ENCODE measurements at places on chromosomes 4 and X.
A peak's percentile ranks its signal among the peaks of the same experiment; 100 is the strongest.

- DNase-seq: no peak
Measured at GRCh38 chrX:110257889-110258288, 60.0 kb downstream of the AMMECR1 start.

DNA sequence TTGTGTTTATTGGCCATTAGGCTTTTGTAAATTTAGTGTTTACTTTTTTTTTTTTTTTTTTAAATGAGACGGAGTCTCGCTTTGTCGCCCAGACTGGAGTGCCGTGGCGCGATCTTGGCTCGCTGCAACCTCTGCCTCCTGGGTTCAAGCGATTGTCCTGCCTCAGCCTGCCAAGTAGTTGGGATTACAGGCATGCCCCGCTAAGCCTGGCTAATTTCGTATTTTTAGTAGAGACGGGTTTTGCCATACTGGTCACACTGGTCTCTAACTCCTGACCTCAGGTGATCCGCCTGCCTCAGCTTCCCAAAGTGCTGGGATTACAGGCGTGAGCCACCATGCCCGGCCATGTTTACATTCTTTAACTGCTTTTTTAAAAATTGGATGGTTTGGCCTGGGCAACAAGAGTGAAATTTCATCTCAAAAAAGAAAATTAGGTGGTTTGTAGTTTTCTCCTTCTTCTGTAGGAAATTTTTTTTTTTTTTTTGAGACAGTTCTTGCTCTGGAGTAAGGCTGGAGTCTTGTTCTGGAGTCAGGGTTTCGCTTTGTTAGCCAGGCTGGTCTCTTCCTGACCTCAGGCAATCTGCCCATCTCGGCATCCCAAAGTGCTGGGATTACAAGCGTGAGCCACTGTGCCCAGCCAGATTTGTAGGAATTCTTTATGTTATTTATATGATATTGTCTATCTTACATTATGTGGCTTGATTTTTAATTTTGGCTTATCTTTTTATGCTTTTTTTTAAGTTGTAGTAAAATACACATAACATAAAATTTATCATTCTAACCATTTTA lies 15.1 kb downstream of the UBE2K start:
- no peak for DNase-seq

GRCh38 chrX:21735038-21735767 lies 22.7 kb downstream of the SMPX start:
- no peak for DNase-seq

DNA sequence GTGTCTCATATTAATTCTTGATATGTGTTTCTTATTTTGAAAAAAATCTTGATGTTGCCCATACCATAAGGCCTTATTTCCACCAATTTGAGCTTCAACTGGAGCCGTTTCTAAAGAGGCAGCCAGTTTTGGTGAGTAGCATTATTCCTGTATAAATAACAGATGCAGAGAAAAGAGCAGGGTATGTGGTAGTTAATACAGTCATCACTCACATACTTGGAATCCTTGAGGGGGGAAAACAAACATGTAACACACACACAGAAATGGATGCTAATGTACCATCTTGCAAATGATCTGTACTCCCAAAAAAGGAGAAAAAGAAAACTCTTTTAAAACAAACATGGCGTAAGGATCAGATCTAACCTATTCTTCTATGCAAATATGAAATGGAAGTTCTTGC lies 389.7 kb downstream of the GPM6A start:
- DNase-seq: peak; percentile 59

DNA sequence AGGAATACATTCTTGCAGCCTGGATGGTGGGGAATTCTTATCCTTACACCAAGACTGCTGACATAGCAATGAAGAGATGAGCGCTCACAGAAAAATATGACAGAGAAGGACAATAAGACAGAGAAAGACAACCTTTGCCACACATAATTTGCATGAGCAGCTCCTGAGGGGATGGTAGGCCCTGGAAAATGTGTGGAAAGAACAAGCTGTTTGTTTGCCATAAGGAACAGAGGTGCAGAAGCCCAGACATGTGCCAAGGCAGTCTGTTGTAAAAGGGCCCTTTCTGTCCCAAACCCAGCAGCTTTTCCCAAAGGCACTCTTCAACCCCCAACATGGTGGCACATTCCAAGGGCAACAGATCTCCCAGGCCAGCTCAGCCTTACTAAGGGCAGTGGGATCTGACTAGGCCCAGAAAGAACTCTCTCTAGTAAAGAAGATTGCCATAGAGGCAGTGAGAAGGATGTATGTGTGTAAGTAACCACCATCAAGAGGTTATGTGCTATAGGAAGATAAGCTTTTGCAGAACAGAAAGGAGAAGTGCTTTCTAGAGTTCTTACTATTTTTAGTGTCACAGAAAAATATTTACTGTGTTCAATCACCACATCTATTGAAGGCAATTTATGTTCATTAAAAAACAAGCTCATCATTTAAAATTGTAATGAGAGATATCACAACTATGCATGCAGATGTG lies 287.0 kb upstream of the RASGEF1B start:
- no peak for DNase-seq

- DNase-seq: no peak
Measured at GRCh38 chrX:22004866-22005265, 27.3 kb upstream of the PHEX start.

- no peak for DNase-seq
Measured at GRCh38 chr4:6341696-6342095, 72.0 kb downstream of the WFS1 start.

DNA sequence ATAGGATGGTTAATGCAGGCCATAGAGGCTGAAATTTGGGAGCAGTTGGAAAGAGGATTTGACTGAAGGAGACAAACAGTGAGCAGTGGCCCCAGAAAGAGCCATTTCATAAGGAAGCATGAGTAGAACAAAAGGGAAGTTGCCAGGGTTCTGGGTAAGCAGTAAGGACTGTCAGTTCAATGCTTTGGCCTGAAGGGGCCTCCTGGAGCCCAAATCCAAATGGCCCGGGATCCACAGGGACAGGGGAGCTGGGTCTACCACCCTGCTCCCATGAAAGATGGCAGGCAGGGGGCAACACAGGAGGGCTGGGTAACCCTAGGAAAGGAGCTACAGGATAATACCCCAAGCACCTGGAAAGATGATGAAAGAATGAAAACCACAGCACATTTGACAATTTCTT lies 4.1 kb upstream of the INTS6L start:
- no peak for DNase-seq

DNA sequence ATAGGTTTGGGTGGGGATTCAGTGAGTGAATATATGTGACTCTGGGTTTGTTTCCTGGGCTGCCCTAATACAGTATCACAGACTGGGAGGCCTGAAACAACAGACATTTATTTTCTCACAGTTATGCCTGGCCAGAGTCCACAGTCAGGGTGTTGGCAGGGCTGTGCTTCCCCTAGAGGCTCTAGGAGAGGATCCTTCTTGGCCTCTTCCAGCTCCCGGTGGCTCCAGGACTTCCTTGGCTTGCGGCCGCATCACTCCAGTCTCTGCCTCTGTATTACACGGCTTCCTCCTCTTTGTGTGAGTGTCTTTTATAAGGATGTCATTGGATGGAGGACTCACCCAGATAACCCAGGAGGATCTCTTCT lies 5.2 kb upstream of the JAKMIP1 start:
- DNase-seq: no peak

- no peak for DNase-seq
Measured at GRCh38 chrX:146454363-146454762, 355.2 kb upstream of the CXorf51B start.

- no peak for DNase-seq
Measured at GRCh38 chrX:22395372-22395771, 122.7 kb downstream of the CBLL2 start.

GRCh38 chrX:122445466-122445865 lies 738.6 kb upstream of the GRIA3 start:
- DNase-seq: no peak

- no peak for DNase-seq
Measured at GRCh38 chr4:10491401-10491800, 34.2 kb upstream of the ZNF518B start.

- DNase-seq: no peak
Measured at GRCh38 chr4:95215991-95216605, 332.7 kb downstream of the UNC5C start.

DNA sequence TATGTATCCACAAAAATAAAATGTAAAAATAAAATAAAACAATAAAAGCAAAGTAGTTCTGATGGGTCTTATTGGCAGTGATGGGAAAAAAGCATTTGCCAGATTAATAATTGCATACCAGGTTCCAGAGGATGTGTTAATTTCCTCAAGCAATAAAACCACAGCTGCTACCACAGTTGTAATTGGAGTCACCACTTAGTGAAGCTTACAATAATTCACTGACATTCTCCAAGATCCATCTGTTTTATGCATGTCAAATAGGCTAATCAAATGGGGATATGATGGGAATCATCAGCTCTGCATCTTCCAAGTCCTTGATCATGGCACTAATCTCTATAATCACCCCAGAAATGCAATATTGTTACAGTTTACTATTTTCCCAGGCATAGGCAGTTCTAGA lies 123.5 kb upstream of the EMCN start:
- DNase-seq: no peak

GRCh38 chr4:6119507-6120020 lies 80.8 kb downstream of the JAKMIP1 start:
- no peak for DNase-seq

DNA sequence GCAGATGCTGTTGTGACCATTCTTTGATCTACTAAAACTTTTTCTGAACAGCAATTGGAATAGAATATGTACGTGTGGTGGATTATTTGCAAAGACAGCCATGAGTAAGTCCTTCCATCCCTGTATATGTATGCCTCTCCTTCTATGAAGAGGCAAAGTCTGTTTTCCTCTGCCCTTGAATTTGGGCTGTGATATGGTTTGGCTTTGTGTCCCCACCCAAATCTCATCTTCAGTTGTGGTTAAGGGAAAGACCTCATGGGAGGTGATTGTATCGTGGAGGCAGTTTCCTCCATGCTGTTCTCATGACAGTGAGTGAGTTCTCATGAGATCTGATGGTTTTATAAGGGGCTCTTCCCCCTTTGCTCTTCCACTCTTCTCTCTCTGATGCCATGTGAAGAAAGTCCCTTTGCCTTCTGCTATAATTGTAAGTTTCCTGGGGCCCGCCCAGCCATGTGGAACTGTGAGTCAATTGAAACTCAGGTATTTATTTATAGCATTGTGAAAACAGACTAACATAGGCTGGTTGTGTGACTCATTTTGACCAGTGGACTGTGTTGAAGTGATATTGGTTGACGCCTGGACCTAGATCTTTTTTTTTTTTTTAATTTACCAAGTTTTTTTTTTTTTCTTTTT lies 108.3 kb upstream of the CAMK2D start:
- DNase-seq: no peak

- DNase-seq: no peak
Measured at GRCh38 chrX:84907324-84907968, 96.2 kb upstream of the APOOL start.

DNA sequence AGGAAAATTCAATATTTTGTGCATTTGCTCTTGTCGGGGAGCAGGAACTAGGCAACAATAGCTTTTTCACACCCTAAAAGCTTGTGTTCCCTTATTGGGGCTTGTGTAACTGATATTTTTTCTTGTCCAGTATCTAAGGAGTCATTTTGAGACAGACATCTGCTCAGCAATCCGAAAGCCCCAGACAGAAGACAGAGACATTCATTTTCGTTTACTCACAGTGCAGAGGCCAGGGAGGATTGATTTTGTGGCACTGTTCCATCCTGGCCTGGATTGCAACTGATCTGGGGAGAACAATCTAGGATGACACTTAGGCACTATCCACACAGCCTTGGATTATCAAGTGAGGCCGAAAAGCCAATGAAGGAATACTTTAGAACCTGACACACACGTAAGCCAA lies 27.4 kb upstream of the PLAC1 start:
- DNase-seq: peak; percentile 35

- no peak for DNase-seq
Measured at GRCh38 chr4:105193536-105193935, 46.9 kb downstream of the TET2 start.

GRCh38 chrX:24360272-24360671 lies at the start of gene SUPT20HL1:
SUPT20HL1 (plus strand) TSS chrX:24360639; CDS start chrX:24362761, 2,122 bp downstream.
- no peak for DNase-seq

DNA sequence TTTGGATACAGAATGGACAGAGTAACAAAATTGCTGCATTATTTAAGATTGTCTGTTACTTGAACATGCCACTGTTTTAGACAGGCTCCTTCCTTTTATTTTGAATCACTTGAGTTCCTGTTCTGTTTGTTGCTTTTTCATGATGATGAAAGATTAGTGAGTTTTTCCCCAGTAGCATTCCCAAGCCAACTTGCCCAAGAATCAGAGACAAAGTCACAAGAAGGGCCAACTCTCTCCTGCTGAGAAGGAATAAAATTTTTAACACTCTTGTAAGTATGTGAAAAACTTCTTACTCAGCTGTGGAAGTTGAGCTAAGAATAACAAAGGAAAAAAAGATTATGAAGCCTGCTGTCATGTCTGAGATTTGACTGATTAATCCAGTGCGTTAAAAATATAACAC lies 104.2 kb downstream of the KLHL8 start:
- DNase-seq: no peak

DNA sequence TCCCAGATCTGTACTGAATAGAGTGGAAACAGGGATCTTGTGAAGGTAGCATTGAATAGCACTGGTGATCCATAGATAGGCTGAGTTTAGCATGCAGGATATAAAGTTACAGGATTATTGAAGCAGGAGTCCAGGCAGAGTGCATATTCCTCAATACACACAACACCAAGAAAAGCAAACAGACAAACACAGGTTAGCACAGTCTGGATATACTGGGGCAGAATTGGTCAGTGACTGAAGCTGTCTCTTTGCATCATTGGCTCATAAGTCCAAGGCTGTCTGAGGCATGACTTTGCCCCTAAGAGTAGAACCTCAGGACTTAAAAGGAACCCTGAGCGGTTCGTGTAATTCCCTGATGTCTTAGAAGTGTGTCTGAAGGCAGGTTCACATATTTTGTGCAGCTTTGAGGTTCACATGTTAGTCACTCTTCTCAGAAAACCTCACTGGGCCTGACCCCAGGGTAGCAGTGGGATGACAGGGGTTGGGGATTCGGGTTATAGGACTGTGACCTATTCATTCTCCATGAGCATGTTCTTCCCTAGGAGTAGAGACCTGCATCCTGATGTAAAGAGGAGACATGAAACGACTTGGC lies 134.6 kb downstream of the AASDH start:
- DNase-seq: no peak

GRCh38 chrX:53337101-53337500 lies 55.7 kb upstream of the IQSEC2 start:
- no peak for DNase-seq

DNA sequence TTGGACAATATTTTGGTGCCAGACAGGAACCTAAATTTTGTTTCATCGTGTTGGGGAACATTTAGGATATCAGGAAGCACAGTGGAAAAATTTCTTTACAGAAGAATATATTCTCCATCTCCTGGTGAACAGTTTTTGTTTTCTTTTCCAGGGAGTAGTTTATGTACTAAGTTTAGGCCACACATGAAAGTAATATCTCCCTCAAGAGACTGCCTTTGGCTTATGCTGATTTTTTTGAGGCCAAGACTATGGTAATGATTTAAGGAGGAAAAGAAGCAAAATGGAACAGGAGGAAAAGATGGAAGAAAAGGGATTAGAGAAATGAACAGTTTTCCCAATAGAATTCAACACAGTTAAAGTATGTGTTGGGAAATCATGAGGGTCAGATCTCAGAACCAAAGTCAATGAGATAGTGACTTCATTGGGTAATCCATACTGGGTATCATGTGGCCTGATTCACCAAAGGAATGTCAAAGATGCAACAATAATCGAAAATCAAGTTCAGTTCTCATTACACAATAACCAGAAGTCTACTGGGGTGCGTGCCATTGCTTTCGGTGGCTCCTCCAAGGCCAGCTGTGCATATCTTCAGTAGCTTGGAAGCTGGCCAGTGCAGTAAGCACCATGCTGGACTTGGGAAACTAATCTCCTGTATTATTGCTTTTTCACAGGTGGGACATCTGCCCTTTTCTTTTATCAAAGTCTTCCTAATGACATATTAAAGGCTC lies 234.8 kb downstream of the COL25A1 start:
- peak; percentile 67 for DNase-seq

All from fibroblast of skin of left biceps (primary cell).